ENCODE measurements at places on chromosomes 5 and 9. TPM values are rescaled to one million over a fixed set of nuclear protein-coding genes. Genes with fewer than 3 reads are reported as not detected.

DNA sequence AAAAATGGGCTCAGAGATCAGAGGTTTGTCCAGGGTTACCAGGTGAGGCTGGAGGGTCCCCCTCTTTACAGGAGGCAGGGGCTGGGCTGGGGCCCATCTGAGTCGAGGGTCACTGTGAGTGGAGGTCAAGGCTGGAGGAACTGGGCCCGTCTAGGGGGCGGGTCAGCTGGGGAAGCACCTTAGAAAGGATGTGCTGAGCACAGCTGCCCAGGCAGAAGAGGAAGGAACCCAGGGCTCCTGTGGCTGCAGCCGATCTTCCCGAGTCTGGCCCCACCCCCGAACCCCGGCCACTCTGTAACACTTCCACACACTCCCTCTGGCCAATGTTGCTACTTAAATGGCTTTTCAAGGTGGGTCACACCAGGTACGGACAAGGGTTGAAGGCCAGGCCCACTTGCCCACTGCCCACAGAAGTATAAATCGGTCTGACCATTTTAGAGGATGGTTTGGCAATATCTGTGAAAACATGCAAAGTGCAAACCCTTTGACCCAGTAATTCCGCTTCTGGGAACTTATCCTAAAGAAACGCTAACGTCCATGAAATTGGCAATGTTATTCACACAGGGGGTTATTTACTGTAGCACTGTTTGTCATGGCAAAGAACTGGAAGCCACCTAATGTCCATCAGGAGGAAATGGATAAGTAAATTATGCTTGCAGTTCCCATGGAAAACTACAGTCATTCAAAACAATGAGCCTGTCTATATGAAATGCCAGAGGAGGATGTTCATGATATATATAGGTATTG, 30.5 kb upstream of the EEIG1 start:
- DNase-seq, result no peak

- DNase-seq, result no peak
Measured at GRCh38 chr5:68260467-68260866, 44.9 kb downstream of the PIK3R1 start.

DNA sequence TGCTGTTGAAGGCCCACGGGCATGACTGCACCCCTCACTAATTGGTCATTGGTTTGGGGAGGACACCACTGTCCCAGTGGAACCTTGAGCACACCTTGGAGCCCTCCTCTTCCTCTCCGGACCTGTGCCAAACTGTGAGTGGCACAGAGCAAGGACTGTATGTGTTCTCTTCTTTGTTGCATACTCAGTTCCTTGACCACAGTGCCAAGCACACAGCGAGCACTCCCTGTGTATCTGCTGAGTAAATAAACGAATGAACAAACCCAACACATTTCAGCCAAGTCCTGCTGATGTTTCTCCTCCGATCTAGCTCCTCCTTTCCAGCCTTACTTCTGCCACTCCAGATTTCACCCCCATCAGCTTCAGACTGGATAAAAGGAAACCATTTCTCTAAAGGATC, 2.7 kb upstream of the TRIM52 start:
- no peak for DNase-seq

DNA sequence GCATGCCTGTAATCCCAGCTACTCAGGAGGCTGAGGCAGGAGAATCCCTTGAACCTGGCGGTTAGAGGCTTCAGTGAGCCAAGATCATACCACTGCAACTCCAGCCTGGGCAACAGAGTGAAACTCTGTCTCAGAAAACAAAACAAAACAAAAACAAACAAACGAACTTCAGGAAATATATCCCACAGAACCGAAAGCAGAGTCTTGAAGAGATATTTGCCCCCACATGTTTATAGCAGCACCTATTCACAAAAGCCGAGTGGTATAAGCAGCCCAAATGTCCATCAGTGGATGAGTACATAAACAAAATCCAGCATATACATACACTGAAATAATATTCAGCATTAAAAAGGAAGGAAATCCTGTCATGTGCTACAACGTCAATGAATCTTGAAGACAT, 57.6 kb upstream of the GRIN3A start:
- DNase-seq, result no peak

GRM6 gene
- not detected for total RNA-seq

OTP gene
- not detected for total RNA-seq

DNA sequence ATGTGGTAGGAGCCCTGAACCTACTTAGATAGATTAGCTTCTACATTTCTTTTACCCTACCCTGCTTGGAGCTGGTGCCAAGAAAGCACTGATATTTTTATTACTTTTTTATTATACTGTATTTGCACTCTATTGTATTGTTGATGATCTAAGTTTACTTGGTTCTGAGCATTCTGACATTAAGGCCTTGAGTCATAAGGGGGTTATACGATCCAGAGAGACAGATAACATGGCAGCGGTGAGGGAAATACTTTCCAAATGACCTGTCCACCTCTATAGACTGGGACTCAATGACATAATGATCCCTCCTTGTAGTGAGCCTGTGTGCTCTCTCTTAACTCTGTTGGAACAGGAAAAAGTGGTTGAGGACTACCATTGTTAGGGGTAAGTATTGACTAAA, 176.3 kb downstream of the MAN2A1 start:
- DNase-seq, result no peak

NCS1 gene
- 5.7 TPM for total RNA-seq

DNA sequence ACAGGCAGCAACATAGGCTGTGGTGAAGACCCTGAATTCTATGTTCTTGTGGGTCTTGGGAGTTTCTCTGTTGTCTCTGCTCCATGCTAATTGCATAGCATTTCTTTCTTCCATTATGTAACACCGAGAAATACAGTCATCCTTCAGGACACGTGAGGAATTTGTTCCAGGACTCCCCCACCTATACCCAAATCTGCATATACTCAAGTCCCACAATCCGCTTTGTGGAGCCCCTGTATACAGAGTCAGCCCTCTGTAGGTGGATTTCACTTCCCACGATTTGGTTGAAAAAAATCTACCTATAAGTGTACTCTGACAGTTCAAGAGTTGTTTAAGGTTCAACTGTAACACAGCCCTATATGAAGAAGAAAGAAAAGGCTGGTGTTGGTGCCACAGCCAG, 22.1 kb downstream of the ANKRD33B start:
- DNase-seq, result no peak

DNA sequence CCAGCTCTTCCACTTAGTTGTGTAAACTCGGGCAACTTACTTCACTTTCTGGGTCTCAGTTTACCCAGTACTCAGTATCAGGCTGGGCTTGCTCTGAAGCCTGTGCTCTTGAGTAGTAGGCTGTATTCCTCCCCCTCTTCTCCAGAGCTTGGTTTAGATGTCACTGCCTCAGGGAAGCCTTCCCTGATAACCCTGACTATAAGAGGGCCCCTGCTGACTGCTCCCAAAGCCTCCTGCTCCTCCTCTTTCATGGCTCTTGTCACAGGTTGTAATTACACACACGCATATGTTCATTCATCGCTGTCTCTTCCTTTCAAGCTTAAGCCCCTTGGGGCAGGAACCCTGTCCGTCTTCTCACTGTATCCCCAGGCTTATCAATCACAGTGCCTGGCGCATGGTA, 140.2 kb downstream of the RGS3 start:
- DNase-seq, result no peak

DNA sequence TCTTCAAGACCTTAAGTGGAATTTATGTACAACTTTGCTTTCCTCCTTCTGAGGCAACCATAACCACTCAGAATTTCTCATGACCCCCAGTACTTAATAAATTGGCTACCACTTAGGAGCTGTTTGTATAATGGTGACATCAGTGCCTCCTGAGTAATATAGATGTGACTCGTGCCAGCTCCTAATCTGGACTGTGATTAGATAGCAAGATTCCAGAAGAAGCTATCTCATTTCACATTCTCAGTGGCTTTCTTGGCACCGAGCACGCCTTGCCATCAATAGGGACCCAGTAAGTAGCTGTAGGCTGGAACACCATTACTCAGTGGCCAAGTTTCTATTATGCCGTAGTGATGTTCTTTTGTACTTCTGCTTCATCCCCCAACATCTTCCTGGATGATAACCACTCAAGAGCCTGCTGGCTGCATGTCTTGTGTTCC, 228.8 kb downstream of the CD180 start:
- no peak for DNase-seq

PLK2 gene
- 125 TPM for total RNA-seq

Data from heart right ventricle (tissue), 16 donors.